Kasumi-1 (cell line): ENCODE measurements at places on chromosomes 4 and X.

- peak; percentile 29 for DNase-seq
Measured at GRCh38 chr4:67934628-67935027, 28.7 kb downstream of the TMPRSS11A start.

- no peak for DNase-seq
Measured at GRCh38 chr4:113869743-113870375, 108.3 kb upstream of the CAMK2D start.

- DNase-seq: peak; percentile 45
Measured at GRCh38 chrX:40543661-40544328, 37.0 kb upstream of the ATP6AP2 start.

GRCh38 chr4:103405415-103405814 lies 207.3 kb upstream of the CENPE start:
- DNase-seq: no peak
